ENCODE measurements at places on chromosomes 7 and 10. TPM values are rescaled to one million over a fixed set of nuclear protein-coding genes. Genes with fewer than 3 reads are reported as not detected.
A peak's percentile ranks its signal among the peaks of the same experiment; 100 is the strongest.

Gene WDR86
- 0.25 TPM for total RNA-seq

Gene CBX3
- 60.1 TPM for total RNA-seq

Gene CNNM1
- 0.20 TPM for total RNA-seq

Gene PRPS1L1
- total RNA-seq, result not detected

Gene PAPOLB
- 0.17 TPM for total RNA-seq

Gene AKR1D1
- not detected for total RNA-seq

- peaks cover 10% of the 10 kb centered on the region for H3K4me1 ChIP-seq
- no peak overlapping the region for H3K4me3 ChIP-seq
- H3K36me3 ChIP-seq, result no peaks in the 10 kb centered on the region
- no peak overlapping the region for H3K27ac ChIP-seq
- H3K27me3 ChIP-seq, result no peaks in the 10 kb centered on the region
- DNase-seq, result no peak
These were observed 30.5 kb downstream of the RGS10 start for GRCh38 chr10:119511828-119512515.

GRCh38 chr7:90910136-90910535, 314.0 kb downstream of the CDK14 start:
- no peak for DNase-seq
- H3K4me1 ChIP-seq, result no peaks in the 10 kb centered on the region
- no peaks in the 10 kb centered on the region for H3K27me3 ChIP-seq
- H3K27ac ChIP-seq, result no peak overlapping the region

DNA sequence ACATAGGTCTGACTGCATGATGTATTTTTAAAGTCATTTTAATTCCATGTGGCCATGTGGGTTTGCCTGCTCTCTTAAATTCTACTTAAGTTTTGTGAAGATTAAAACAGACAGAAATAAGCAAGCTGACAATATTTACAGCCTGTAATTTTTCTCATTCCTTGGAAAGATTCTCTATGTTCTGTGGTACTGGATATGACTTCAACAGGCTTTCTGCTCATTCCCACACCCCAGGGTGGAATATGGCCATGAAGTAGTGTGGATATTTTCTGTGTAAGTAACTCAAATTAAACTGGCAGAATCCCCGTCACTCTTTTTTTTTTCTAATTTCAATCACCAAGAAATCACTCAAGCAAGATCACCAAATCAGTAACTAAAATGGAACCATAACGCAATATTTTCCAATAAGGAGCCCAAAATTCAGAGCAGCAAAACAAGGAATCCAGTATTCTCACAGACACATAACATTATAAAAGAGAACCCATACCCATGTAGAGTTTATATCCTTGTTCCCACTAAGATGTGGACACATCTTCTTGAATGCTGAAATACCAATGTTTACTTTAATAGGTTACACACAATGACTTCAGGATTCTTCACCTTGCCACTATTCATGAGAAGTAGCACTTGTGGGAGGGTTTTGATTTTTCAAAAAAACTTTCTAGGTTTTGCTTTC, 5.7 kb downstream of the HOXA5 start:
- H3K4me3 ChIP-seq, result no peak overlapping the region
- peaks cover 100% of the 10 kb centered on the region for H3K27me3 ChIP-seq
- no peaks in the 10 kb centered on the region for H3K36me3 ChIP-seq
- DNase-seq, result no peak
- H3K27ac ChIP-seq, result no peak overlapping the region

DNA sequence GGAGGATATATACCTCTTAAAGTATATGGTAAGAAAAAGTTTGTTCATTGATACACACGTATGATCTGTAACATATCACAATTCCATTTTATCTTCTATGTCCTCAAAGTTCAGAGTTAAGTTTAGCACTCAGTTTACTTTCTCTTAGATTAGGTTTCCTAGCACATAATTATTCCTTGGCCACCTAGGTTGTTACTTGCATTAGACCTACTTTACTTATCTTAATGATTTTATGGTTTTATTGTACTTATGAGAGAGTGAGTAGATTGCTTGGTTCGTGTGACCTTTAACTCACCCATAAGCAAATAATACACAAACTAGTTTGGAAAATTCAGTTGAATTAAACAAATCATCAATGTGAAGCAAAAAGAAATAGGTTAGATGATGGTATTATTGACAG, 33.9 kb upstream of the SP4 start:
- H3K36me3 ChIP-seq, result no peaks in the 10 kb centered on the region
- H3K27ac ChIP-seq, result no peak overlapping the region
- no peak overlapping the region for H3K4me3 ChIP-seq
- no peak for DNase-seq
- no peaks in the 10 kb centered on the region for H3K27me3 ChIP-seq

- H3K4me1 ChIP-seq, result no peaks in the 10 kb centered on the region
- DNase-seq, result no peak
- H3K27me3 ChIP-seq, result no peaks in the 10 kb centered on the region
- H3K36me3 ChIP-seq, result no peaks in the 10 kb centered on the region
- H3K4me3 ChIP-seq, result no peak overlapping the region
- H3K27ac ChIP-seq, result no peak overlapping the region
These were observed 3.5 kb downstream of the RNF216 start for GRCh38 chr7:5777932-5778331.

- DNase-seq, result no peak
- H3K4me3 ChIP-seq, result no peak overlapping the region
- H3K27me3 ChIP-seq, result no peaks in the 10 kb centered on the region
- H3K27ac ChIP-seq, result no peak overlapping the region
These were observed 124.2 kb upstream of the SEM1 start for GRCh38 chr7:96833676-96834453.

GRCh38 chr10:126061526-126061925, 165.2 kb downstream of the FANK1 start:
- no peaks in the 10 kb centered on the region for H3K36me3 ChIP-seq
- H3K27ac ChIP-seq, result no peak overlapping the region
- no peak for DNase-seq
- H3K4me1 ChIP-seq, result peaks cover 7% of the 10 kb centered on the region
- H3K27me3 ChIP-seq, result peaks cover 5% of the 10 kb centered on the region
- no peak overlapping the region for H3K4me3 ChIP-seq

DNA sequence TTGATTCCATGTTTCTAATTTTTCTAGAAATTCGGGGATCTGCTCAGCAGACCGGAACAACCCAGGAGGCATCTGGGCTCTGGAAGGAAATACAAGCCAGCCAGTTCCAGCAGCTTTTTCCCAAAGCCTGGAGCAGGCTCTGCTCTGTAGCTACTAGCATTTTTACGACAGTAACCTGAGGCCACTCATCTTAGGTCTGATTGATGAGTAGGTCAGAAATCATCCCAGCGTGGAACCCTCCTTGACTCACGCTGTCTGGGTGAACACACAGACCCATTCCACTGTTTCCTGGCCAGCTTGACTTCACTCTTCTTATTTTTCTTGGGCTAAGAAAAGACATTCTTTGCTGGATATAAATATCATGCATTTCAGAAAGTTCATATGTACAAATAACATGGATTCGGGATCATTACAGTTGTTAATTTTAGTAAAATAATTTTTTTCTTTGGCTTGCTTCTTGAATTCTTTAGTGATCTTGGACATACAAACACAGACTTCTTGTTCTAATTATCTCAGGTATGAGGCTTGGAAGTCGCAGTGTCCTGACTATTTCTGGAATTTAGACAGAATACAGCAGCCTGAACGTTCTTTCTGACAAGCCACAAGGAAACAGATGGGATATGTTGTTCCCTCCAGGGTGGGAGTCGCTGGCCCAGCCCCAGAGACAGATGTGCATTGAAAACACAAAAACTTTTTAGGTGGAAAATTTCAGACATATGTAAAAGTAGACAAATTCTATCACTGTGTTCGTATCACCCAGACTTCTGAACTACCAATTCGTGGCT, 54.6 kb upstream of the PITRM1 start:
- H3K36me3 ChIP-seq, result no peaks in the 10 kb centered on the region
- no peak for DNase-seq
- H3K27me3 ChIP-seq, result no peaks in the 10 kb centered on the region
- no peak overlapping the region for H3K27ac ChIP-seq
- H3K4me1 ChIP-seq, result no peaks in the 10 kb centered on the region

- no peak overlapping the region for H3K27ac ChIP-seq
- DNase-seq, result no peak
- H3K4me1 ChIP-seq, result no peaks in the 10 kb centered on the region
These were observed 225.0 kb downstream of the SDHAF3 start for GRCh38 chr7:97342512-97342911.

DNA sequence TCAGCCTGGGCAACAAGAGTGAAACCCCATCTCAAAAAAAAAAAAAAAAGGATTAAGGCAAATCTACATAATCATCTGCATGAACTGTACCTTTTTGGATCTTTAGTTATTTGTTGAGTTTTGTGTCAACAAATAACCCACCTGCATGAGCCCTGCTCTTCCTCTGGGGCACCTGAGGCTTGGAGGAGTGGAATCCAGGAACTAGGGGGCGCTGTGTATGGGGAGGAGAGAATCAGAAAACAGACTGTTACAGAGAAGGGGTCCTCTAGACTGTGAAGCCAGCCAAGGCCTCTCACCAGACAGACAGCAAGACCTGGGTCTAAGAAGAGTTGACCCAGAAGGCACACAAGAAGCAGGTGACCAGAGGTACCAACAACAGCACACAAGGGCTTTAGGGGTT, 682.8 kb upstream of the NRP1 start:
- no peaks in the 10 kb centered on the region for H3K36me3 ChIP-seq
- no peaks in the 10 kb centered on the region for H3K4me1 ChIP-seq
- H3K27me3 ChIP-seq, result no peaks in the 10 kb centered on the region
- no peak for DNase-seq
- H3K4me3 ChIP-seq, result no peak overlapping the region

GRCh38 chr7:115300231-115300870, 378.5 kb downstream of the MDFIC start:
- DNase-seq, result no peak
- H3K27me3 ChIP-seq, result no peaks in the 10 kb centered on the region
- H3K4me1 ChIP-seq, result no peaks in the 10 kb centered on the region
- no peak overlapping the region for H3K4me3 ChIP-seq
- H3K36me3 ChIP-seq, result no peaks in the 10 kb centered on the region

DNA sequence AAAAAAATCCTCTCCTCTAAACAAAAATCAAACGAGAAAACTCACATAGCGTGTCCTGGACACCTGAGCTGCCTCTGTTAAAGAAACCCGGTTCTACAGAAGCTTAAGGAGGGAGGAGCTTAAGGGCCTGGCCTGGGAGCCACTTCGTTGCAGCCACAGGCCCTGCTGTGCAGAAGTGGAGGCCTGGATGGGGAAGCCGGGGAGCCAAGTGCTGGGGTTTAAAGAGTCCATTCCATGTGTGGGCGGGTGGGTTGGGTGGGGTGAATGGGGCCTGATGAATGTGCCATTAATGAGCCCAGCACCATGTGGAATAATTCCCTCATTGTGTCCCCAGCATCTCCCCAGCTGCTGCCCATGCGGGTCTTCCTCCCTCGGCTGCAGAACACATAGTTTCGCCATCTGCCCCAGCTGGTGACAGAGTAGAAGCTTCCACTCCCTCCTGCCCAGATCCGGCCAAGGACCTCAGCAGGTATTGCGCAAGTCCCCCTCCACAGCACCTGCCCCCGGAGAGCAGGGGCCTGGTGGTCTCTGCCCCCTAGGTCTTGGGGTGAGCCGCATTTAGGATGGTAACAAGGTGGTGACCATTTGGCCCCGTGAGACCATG, 127.8 kb upstream of the BTBD16 start:
- no peaks in the 10 kb centered on the region for H3K36me3 ChIP-seq
- no peak for DNase-seq
- peaks cover 61% of the 10 kb centered on the region for H3K4me1 ChIP-seq
- H3K4me3 ChIP-seq, result no peak overlapping the region

DNA sequence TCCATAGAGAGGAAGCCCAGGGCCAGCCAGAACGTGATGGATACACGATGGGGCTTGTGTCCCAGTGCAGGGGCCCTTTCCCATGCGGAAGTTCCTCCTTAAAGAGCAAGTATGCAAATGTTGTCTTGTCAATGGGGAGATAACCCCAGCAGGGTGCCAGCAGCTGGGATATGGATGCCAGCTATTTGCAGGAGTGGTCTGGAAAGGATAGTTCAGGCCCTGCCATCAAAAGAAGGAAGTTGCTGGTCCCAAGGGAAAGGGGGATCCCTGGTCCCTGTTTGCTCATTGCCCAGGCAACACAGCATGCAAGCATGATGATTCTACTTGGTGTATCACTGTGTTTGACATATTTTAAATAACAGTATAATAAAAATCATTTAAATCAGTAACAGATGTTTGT, 73.1 kb upstream of the HECW1 start:
- no peaks in the 10 kb centered on the region for H3K4me1 ChIP-seq
- no peak overlapping the region for H3K4me3 ChIP-seq
- H3K27ac ChIP-seq, result no peak overlapping the region
- no peaks in the 10 kb centered on the region for H3K36me3 ChIP-seq
- H3K27me3 ChIP-seq, result no peaks in the 10 kb centered on the region

DNA sequence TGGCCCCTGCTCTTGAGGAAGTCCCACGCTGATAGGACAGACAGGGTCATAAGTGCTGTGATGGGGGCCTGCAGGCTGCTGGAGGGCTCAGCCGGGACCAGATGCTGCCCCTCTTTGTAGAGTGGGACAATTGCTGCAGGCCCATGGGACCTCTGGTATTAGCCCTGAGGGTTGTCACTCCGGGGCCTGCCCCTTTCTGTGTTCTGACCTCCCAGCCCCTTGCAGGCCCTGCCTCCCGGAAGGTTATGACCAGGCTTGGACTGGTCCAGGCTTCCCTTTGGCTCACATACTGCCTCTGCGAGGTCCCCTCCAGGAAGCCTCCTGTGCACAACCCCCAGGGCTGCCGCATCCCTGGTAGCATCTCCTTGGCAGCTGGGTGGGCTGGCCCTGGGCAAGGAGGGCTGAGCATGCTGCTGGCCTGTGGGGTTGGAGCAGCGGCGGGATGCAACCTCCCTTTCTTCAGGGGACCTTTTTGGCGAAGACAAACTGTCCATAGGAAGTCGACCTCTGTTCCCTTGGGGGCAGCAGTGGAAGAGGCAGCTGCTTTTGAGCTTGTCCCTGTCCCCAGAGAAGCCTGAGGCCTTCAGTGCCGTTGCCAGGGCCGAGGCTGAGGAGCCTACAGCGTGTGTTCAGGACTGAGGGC, 8.8 kb downstream of the LIMK1 start:
- H3K4me3 ChIP-seq, result no peak overlapping the region
- H3K4me1 ChIP-seq, result peaks cover 30% of the 10 kb centered on the region

- H3K36me3 ChIP-seq, result no peaks in the 10 kb centered on the region
- no peaks in the 10 kb centered on the region for H3K27me3 ChIP-seq
- H3K4me3 ChIP-seq, result no peak overlapping the region
- H3K4me1 ChIP-seq, result no peaks in the 10 kb centered on the region
These were observed 771.2 kb downstream of the NXPH1 start for GRCh38 chr7:9204571-9204970.

GRCh38 chr10:28833313-28833712, 156.0 kb downstream of the BAMBI start:
- no peak for DNase-seq
- no peak overlapping the region for H3K27ac ChIP-seq
- no peaks in the 10 kb centered on the region for H3K36me3 ChIP-seq
- H3K27me3 ChIP-seq, result no peaks in the 10 kb centered on the region
- no peak overlapping the region for H3K4me3 ChIP-seq

- H3K27me3 ChIP-seq, result no peaks in the 10 kb centered on the region
- H3K4me1 ChIP-seq, result peaks cover 43% of the 10 kb centered on the region
- peak overlapping the region; percentile 45 for H3K27ac ChIP-seq
- DNase-seq, result no peak
- H3K36me3 ChIP-seq, result no peaks in the 10 kb centered on the region
- no peak overlapping the region for H3K4me3 ChIP-seq
These were observed 319.8 kb upstream of the PHYHIPL start for GRCh38 chr10:58856508-58857240.

Measured in heart right ventricle (tissue), 16 donors.